RWPE2 (cell line): ENCODE measurements at places on chromosomes 11 and 22.

DNA sequence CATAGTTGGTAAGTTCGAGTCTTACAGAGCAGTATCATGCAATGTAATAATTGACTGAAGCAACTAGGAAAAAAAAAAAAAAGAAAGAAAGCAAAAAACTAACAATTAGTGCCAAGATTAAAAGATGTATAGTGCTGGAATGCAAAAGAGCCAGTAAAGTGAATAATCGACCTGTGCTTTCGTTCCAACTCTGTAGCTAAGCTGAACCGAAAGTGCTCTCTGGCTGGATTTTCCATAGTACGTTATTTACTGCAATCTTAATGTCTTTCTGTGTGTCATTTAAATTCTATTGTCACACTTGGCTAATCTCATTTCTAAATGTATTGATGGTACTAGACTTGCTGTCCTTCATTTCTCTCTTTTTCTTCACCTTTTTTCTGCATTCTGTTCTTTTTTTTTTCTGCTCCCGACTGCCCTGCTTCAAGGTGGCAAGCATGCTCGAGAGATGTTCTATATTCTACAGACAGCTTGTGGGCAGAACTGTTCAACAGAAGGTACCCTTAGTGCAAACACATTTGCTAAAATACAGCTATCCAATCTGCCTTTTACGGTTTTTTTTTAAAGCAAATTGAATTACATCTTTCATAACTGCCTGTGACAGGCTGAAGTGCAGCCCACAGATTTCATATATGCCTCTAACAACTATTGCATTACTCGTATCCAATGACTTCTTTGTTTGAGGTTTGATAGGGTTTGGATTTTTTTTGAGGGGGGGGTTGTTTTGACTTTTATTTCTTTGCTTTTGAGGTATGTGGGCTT lies 204.2 kb upstream of the MTNR1B start:
- DNase-seq = no peak

GRCh38 chr11:86115542-86116385 lies 46.9 kb upstream of the PICALM start:
- DNase-seq = no peak

- DNase-seq = no peak
These were observed 66.1 kb downstream of the CHST1 start for GRCh38 chr11:45599161-45599943.

GRCh38 chr11:103581760-103582159 lies 454.7 kb upstream of the DDI1 start:
- DNase-seq = no peak

GRCh38 chr11:63448646-63449045 lies 42.3 kb downstream of the PLAAT5 start:
- no peak for DNase-seq

DNA sequence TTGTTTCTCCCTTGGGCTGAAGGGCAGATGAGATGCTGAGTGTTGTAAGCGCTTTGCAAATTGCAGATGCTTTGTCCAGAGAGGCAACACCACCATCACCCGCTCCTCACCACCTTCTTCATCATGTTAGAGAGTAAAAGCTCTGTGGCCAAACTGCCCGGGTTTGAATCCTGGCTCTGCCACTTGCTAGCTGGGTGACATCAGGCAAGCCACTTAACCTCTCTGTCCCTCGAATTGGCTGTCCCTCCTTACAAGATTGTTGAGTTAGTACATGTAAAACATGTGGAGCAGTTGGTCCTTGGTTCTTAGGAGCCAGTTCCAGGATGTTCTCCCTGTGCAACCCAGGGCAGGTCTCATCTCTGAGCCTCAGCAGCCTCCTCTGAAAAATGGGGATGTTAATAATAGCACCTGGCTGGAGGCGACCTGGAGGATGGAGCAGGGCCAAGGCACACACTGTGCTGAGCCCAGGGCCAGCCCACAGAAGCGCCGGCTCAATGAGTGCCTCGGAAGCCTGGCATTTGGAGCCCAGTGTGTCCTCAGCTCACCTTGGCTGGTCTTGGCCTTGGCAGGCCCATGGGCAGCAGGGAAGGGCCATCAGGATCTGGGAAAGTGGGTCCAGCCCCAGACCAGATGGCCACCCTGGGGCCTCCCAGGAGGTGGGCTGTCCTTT lies 10.5 kb downstream of the C11orf86 start:
- no peak for DNase-seq

- DNase-seq = no peak
These were observed 1.6 kb downstream of the PKNOX2 start for GRCh38 chr11:125165843-125166763.

DNA sequence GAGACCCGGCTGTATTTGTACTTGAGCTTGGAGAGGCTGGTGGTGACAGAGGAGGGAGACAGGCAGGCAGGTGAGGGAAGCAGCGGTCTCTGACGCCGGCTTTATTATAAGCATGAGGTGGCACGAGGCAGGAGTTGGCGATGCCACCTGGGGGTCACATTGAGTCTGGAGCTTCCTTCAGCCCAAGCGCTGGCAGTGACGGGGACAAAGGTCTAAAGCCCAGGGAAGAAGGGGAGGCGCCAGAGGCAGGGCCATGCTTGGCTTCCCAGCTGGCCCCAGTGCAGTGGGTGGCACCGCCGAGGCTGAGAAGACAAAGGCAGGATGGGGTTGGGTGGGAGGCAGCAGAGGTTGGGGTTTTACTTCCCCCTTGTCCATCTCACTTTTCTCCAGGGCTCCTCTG lies 4.5 kb downstream of the FXYD2 start:
- DNase-seq = no peak

- DNase-seq = no peak
These were observed 268.6 kb upstream of the PITPNB start for GRCh38 chr22:28187612-28188011.

GRCh38 chr11:120912504-120912903 lies 111.4 kb upstream of the TBCEL start:
- no peak for DNase-seq

DNA sequence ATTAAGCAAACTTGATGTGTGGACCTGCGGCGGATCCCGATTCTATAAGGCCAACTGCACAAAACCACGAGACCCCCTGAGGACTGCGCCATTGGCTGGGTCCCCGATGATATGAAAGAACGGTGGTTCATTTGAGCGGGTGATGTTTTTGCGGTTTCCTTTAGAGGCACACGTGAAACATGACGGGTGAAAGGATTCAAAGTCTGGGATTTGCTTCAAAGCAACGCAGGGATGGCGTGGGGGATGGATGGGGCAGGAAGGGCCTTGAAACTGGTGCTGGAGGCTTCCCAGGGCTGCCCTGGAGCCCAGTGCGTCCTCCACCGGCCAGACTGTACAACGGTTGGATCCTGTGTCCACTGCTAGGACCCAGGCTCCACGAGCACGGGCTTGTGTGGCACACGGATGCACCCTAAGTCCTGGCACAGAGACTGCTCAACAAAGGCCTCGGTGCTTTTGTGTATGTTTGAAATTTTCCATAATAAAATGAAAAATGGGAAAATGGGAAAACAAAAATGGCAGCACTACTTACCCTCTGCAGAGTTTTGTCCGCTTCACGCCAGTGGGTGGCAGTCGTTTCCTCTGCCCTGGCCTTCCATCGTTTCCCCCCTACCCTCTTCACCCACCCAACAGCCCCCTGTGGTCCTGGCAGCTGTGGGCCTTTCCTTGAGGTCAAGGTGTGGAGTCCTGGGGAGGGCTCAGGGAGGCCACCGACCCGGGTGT lies 3.6 kb downstream of the ASCL2 start:
- peak; percentile 35 for DNase-seq

DNA sequence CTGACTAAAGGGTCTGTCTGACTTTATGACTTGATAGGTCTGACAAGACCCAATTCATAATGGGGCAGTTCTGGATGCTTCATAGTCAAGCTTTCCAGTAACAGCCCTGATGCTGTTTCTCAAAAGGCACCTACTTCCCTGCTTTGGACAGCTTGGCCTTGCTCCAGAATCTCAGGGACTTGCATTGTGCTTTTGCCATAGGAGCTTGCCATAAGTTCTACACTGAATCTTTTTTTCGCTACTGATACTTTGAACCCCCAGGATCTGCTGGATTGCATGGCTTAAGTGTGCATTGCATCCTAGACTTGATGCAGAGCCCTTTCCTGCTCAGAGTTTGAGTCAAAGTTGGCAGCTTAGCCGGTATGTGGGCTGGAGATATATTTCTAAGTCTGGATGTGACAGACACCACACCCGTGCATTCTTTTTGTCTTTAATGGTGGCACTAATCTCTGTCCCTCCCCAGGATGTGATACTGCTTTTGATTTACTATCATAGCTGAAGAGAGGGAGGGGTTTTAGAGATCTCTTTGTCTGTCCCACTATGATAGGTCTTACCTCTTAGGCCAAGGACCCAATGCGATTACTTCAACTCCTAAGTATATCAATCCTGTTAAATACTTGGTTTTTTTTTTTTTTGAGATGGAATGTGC lies 16.9 kb upstream of the SLC3A2 start:
- DNase-seq = no peak

- DNase-seq = no peak
These were observed 192.2 kb downstream of the UVRAG start for GRCh38 chr11:76007166-76007565.

- DNase-seq = no peak
These were observed 10.0 kb upstream of the NFRKB start for GRCh38 chr11:129905402-129905801.
